Left lung (tissue), 14 donors: ENCODE measurements at places on chromosomes 13 and 19.

DNA sequence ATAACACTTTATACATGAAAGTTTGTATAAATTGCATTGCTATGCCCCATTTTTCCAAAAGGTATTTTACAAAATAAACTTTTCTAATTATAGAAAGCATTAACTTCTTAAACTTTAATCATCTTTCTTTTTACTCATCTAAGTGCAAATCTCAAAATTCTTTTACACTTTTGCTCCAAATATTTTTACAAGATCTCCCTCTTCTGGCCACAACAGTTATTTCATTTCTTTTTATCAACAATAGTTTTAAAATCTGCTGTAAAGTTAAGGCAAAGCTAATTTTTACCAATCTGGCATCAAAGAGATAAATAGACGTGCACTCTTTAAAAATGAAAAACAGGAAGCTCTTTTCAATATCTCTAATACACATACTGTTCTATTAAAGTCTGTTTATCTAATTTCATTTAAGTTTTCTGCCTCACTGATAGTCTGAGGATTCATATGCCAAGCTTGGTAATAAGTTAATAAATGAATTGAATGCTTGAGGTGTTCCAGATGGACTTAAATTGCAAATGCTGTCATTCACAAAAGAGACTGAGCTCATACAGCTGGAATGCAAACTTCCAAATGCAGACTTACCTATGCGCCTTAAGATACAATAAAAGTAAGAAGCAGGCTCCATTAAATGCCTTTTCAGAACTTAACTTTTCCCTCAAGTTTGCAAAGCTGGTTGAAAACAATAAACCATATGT lies 583.0 kb upstream of the ATXN8OS start:
- no peak for DNase-seq

- no peak for DNase-seq
Observed at GRCh38 chr13:21528616-21529015, 69.5 kb upstream of the ZDHHC20 start.

DNA sequence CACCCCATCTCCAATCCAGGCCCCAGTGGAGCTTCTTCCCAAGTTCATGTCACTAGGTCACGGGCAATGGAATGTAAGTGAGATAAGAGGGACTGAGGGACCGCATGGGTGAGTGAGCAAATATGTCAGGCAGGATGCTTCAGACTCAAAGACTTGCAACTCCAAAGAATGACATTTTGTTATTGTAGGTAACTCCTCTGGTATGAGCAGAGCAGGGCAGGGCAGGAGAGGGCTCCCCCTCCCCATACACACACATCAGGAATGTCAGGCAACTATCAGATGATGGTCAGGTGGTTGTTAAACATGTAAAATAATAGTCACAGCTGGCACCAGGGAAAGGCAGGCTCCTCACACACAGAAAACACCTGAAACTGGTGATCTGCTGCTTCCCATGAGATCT lies 10.6 kb downstream of the ERVV-2 start:
- no peak for DNase-seq

DNA sequence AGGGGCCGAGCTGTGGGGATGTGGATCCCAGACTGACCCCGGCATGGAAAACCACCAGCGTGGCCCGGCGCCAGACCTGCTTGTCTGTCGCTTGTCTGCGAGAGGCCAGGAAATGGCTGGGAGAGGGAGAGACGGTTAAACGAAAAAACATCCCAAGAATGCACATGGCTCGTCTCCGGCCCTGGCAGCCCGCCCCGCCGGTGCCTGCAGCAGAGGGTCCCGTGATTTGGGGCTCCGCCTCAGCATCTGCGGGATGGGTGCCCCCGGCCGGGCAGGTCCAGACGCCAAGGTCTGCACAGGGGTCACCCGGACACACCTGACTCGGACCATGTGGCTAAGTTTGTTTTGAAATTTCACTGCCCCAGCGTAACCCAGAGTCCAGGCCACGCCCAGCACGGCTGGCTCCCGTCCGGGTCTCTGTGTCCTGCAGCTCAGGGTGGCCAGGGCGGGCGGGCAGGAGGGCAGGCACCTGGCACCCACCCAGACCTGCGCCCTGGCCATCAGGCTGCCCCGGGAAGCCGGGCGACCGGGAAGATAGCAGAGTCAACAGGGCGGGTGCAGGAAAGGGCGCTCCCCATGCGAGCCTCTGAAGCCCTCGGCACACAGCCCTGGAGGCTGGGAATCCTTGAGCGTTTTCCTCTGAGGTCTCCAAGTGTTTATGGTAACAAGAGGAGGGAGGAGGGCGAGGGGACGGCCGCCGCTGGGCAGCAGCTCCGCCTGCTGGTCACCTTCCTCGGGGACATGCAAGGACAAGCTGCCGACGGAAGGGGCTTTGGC lies 103.2 kb downstream of the GADD45B start:
- DNase-seq = peak; percentile 74

DNA sequence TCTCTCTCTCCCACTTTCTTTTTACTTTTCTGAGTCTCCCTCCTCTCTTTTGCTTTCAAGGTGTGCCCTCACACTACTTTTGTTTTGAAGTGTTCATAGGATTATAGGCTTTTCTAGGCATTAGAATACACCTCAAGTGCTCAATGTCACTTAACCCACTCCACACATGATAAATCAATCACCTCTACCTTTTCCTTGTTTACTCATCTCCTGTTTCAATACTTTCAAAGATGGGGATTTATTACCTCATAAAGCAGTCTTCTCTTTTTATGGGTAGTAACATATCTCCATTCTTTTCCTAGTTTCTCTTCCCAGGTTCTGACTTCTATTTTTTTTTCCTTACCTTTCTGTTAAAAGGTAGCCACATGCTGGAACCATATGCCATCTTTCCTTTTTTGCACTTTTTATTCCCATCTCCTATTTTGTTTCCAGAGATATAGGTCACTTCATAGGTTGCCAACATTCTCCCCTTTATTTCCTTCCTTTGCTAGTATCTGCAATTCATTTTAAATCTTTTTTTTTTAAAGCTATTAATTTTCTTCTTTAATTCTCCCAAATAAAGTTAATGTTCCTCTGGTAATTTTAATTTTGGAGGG lies 137.6 kb upstream of the SLC10A2 start:
- DNase-seq = no peak

DNA sequence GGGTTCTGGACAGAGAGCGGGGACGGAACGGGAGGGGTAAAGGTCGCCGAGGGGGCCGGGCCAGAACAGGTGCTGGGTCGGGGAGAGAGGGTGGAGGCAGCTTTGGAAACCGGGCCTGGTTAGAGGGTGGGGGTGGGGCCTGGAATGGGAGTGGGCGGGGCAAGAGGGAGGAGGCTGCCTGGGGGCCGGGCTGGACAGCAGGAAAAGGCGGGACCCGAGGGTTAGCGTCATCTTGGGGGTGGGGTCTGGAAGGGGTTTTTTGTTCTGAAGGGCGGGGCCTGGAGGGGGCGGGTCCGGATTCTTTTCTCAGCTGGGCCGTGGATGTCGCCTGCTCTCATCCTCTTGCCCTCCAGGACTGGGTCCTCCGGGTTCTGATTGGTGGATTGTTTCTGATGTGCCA lies 4.3 kb upstream of the ZNF813 start:
- DNase-seq = no peak

DNA sequence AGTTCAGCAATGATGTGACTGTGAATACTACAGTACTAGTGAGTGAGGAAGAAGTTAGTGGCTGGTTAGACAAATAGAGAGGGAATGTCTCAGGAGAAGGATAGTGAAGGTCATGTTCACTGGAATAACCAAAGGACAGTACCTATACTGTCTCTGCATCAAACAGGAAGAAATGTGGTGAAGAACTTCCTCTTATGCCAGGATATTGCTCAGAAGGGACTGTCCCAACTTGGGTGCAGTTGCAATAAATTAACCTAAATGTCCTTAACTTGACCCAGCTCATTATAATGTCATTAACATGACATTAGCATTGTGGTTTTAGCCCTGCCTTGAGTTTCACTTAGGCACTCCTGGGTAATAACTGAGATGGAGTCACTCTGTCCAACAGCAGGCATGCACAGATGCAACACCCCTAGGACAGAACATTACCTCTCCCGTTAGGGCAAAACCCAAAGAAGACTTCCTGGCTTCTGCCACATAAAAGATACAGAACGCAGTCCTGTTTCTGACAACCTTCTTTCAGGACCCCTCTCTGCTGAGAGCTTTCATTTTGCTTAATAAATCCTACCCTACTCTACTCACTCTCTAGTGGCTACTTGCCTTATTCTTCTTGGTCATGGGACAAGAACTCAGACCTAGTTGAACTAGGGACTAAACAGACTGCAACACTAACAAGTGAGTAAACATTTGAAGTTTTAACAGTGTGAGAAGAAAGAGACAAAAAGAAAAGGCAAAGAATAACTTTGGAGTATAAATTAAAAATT lies 1591.6 kb upstream of the MIR17HG start:
- DNase-seq = no peak

DNA sequence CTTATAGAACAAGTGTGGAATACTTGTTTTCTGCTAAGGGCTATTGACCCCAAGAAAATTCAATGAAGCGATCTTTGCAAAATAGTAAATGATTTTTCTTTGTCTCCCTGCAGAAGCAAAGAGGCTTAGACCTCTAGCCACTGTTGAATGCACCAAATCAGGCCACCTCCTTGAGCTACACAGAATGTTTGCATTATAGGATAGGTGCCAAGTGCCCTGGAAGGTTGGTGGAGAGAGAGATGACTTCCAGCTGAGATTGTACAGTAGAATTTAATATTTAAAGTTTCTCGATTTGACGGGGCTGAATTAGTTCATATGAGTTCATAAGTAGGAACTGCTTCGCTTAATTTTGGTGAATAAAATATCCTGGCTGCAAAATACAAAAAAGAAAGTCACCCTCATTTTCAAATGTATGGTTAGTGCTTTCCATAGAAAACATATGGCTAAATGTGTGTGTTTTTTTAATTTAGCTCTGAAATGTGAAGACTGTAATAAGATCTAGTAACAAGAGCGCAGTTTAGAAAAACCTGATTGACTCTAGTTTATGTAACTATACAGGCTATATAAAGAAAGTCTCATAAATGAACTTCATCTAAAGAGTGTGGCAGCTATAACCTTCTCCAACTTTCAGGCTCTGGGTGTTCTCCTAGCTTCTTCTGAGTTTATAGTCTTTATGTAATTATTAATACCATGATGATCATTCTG lies 41.6 kb downstream of the LRCH1 start:
- DNase-seq = no peak

DNA sequence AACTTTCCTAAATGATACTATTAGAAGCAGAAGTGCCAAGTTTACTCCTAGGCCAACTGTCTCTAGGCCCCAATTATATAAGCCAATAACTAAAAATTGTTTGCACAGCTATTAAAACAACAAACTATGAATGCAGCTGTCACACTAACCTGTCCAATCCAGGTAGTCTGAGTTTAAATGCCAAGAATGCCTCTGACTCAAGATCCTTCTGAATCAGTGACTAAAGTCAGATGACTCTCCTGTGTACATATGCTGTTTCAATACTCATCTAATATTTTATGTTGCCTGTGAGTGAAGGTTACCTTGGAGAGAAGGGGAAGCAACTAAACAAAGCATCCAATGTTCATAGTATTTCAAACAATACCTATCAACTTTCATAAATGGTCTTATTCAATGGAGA lies 257.0 kb downstream of the ENOX1 start:
- no peak for DNase-seq

DNA sequence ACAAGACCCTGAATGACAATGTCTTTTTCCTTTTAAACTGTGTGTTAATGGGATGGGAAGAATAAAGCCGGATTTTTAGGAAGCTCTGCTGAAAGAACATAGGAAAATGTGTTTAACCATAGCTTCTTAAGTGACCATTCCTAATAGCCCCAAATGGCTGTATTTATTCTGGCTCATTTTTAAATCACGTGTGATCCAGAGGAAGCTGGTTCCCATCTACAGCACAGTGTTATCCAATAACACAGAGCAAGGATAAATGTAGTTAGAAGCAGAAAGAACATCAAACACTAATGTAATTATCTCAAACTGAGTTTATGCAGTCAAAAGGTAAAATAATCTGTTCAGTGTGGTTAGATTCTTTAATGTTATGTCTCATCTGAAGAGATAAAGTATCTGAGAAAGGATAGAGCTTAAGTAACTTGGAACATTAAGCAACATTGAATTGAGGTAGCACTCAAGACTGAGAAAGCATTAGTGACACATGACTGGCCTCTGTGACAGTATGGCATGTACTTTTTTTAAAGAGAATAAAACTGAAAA lies 853.3 kb downstream of the GPC5 start:
- DNase-seq = no peak
